ENCODE measurements at places on chromosomes 5 and 9. TPM values are rescaled to one million over a fixed set of nuclear protein-coding genes. Genes with fewer than 3 reads are reported as not detected.

Gene NRG2
- total RNA-seq: 0.51 TPM

Gene MPDZ
- total RNA-seq: 59.1 TPM

Gene SPOCK1
- total RNA-seq: 30.3 TPM

Gene SLC24A2
- total RNA-seq: under 0.01 TPM

Gene MORN5
- total RNA-seq: 0.51 TPM
